GM04504 (cell line): ENCODE measurements at places on chromosomes 5 and 9.
A peak's percentile ranks its signal among the peaks of the same experiment; 100 is the strongest.

GRCh38 chr9:3244963-3245653, 280.7 kb downstream of the RFX3 start:
- DNase-seq = no peak

DNA sequence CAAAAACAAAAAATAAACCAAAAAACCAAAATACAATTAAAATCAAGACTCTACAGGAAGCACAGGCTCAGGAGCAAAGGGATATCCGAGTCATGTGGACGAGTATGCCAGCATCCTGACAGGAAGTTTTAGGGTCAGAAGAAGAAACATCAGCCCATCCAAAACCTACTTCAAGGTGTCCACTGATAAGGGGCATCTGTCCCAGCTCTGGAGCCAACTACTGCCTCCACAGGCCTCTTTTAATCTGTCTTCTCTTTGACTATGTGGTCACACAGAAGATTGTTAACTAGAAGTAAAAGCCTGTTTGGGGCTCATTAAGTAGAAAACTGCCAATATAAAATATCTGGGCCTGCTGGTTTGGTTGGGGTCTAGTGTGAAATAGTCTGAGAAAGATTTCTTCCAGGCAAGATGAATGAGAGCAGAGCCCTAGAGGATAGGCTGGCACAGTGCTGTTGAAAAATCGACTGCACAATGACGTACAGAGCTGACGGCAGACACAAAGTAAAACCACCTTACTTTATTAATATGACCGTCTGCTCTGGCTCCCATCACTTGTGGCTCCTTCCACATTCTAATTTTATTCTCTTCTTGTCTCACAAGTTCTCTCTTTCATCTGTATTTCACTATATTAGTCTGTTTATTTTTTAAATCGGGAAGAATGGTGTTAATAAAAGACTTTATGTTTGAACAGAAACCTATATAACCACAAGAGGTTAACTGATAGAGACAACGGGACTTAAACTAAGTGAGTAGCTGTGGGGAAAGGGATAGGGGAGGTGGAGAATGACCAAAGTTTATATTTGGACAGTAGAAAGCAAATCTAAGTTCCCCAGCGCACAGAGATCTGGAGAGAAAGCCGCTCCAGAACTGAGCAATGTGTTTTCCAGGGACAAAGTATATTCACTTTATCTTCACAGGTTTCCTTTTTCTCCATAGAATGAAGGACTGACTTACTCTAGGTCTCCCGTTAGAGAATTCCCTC, 22.9 kb upstream of the MSH3 start:
- no peak for DNase-seq

- no peak for DNase-seq
Observed at GRCh38 chr9:38130724-38131123, 61.7 kb upstream of the SHB start.

GRCh38 chr5:109743041-109743531, 53.4 kb downstream of the MAN2A1 start:
- DNase-seq = no peak

- DNase-seq = no peak
Observed at GRCh38 chr9:137128862-137129455, 10.0 kb upstream of the GRIN1 start.

DNA sequence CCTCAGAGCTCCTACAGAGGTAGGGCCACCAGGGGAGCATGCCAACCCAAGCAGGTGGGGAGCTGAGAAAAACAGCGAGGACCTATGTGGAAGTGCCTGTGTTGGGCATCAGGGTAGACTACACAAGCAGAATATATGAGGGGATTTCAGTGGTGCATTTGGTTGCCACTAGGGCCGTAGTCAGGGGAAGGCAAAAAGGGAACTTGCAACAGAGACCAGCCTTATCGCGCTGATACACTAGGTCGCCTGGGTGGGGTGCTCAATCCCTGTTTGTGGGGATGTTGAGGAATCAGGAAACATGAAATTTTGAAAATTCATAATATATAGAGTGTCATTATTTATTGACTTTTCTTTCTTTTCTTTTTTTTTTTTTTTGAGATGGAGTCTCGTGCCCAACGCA, 370.9 kb upstream of the PRR16 start:
- DNase-seq = no peak

GRCh38 chr5:112552791-112553190, 133.7 kb upstream of the EPB41L4A start:
- no peak for DNase-seq

GRCh38 chr9:80061096-80061495, 489.3 kb downstream of the TLE4 start:
- DNase-seq = no peak

DNA sequence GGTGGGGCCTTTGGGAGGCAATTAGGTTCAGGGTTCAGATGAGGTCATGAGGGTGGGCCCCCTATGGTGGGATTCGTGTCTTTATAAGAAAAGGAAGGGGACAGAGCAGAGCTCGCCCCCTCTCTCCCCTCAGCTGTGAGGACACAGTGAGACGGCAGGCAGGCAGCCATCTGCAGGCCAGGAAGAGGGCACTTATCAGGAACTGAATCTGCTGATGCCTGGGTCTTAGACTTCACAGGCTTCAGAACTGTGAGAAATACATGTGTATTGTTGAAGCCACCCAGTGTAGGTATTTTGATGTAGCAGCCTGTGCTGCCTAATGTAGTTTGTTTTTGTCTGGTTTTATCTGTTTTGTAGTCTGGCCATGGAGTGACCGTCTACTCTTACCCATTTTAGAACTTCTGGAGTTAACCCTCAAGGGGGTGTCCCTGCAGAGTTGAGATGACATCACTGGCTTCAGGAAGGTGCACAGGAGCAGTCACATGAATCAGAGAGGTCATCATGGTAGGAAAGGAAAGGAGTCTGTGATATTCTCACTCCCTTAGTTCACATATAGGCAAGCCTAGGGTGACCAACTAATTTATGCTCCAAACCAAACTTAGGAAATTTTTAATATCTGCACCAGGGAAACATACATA, 71.0 kb downstream of the LRRC70 start:
- no peak for DNase-seq

DNA sequence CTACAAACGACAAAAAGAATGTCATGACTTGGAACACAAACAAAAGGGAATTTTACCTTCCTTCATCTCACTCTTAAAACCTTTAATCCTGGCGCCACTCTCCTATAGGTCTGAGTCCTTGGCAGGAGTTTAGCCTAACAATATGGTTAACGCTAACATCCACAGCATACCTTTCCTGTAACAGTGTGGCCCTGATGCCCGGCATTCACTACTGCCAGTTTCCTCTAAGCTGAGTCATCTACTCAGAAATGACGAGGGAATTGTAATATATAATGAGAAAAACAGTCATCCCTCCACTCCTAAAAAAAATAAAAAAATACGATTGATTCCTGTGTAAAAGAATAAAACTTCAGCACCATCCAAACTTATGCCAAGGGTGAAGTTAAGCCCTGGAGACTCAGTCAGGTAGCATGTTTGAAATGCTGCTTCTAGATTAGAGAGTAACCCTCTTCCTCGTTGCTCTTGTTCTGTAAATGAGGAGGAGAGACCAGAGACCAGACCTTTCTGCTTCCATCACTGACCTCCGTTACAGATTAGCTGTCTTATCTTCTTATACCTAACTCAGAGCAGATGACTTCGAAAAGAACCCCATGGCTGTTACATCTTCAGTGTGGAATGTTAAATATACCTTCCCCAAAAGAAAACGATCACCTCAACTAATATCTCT, 37.4 kb downstream of the CCDC125 start:
- DNase-seq = peak; percentile 8

GRCh38 chr9:80163889-80164288, 592.1 kb downstream of the TLE4 start:
- DNase-seq = no peak

GRCh38 chr9:95406121-95406520, 88.6 kb upstream of the FANCC start:
- DNase-seq = peak; percentile 30

DNA sequence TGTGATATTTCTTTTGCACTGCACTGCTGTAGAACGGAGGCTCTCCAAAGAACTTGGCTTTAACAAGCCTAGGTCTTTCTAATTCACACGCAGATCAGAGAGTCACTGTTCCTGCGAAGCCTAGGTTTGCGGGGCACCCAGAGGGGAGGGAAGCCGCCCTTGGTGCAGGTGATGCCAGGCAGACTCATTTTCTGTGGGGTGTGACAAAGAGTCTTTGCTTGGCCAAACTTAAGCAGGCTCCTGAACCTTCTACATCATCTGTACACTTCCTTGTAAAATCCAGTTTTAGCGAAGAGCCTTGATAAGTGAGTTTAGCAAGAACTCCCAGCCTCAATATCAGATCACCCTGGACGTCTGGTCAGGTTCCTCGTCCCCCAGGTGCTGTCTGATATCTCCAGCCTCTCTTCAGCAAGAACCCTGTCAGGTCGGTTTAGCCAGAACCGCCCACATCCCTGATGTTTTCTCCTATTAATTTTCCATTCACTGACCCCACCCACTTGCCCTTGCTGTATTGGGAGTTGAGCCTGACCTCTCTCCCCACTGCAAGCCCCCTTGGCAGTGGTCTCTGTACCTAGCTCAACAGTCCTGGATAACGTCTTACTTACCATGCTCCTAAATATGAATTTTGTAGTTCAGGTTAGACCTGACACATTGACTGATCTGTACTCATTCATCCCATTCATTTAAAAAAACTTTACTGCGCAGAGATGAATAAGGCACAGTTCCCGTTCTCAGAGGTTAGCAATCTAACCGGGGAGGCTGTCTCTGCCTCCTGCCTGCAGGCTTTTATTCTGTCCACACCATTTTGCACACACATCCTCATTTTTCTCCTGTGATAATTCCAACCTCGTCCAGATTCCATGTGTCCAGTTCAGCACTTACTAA, 880 bp upstream of the UBAC1 start:
- DNase-seq = no peak

DNA sequence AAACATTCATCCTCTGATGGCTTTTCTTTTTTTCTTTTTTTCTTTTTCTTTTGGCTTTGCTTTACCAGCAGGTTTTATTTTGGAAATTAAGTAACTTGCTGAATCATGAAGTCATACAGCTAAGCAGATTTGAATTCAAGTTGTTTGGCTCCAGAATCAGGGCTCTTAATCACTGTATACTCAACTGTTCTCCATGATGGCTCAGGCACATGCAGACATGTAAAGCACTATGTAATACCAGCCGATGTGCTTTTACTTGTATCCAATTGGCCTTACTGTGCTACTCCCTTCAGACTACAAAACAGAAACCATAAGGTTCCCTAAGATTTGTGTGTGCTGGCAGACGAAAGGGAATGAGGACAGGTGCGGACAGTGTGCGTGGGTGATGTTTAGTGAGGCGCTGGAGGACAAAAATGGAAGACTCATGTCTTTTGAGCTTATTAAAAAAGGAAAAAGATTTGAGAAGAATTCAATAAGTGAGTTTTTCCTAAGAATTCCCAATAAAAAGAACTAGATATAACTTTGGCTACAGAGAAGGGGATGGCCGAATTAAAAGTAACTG, 44.7 kb upstream of the OTP start:
- peak; percentile 5 for DNase-seq

DNA sequence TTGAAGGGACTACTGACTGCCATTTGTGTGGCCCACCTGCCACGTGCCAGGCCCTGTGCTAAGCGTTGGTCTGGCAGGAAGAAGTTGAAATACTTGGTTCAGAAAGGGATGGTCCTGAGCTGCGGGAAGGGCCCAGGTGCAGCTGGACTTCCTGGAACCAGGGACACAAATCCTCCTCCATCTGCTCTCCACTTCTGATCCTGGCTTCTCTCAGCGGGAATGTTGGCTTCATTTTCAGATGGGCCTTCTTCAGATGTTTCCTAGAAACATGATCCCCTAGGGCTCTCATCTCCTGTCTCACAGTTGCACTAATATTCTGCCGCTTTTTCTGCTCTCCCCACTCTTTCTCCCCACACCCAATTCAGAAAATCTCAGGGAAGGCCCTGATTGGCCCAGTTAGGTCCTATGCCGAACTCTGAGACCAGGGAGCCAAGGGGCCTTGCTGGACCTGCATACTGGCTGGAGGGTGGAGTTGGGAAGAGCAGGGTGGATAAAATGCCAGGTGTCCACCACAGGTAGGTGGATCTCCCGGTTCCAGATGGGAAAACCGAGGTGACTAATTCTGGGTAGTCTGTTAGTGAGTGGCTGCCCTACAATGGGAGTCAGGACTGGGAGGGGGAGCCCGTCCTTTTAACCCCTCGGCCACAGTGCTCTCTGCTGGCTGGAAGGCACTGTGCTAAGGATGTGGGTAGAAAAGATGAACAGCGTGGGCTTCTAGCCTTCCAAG, 19.4 kb downstream of the PSAT1 start:
- no peak for DNase-seq

GRCh38 chr9:128593039-128593438, 40.7 kb downstream of the SPTAN1 start:
- DNase-seq = no peak

DNA sequence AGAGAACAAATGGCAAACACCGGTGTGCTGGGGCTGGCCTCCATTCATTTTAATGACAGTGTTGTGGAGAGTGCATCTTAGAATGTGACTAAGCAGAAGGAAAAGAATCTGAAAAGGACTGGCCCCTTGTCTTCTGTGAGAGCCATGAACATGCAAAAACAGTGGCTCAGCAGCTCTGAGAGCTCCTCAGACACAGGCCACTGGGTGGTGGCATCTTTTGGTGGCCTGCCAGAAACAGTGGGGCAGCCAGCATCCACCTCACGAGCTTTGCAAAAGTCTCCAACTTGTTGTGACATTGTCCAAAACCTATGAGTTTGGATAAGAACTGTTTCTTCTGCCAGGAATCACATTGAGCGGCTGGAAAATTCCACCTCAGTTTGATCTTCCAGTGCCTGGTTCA, 233.4 kb downstream of the NR3C1 start:
- no peak for DNase-seq
